Activated CD8-positive, alpha-beta memory T cell treated with anti-CD3 and anti-CD28 coated beads for 1 hour (primary cell): ENCODE measurements at places on chromosomes 7 and 10.

GRCh38 chr10:115827231-115828009 is 445.6 kb downstream of the GFRA1 start:
- DNase-seq = no peak

- no peak for DNase-seq
Observed at GRCh38 chr7:123028339-123028738, 32.8 kb upstream of the TAS2R16 start.

GRCh38 chr7:127245002-127245401 is 7.7 kb downstream of the GRM8 start:
- DNase-seq = no peak

- DNase-seq = no peak
Observed at GRCh38 chr7:55588379-55588699, 16.0 kb upstream of the VOPP1 start.

- DNase-seq = no peak
Observed at GRCh38 chr7:112864380-112864779, 74.2 kb upstream of the TMEM168 start.

DNA sequence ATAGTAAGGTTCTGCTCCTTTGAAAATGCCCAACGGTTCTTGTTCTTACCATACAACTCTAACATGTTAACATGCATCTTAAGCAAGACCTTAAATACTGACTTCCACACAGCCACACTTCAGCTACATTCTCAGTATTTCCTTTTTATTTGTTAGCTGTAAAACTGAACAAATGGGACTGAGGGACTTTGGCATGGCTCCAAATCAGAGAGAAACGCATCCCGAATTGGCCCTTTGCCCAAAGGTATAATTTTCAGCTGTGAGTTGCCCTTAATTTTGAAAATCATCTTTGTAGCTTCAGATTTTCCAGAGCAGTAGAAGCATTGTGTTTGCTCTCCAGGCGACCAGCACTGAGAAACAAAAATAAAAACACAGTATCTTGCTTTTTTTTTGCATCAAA is 56.4 kb downstream of the NEUROD6 start:
- no peak for DNase-seq

GRCh38 chr7:133023370-133024071 is 58.4 kb downstream of the CHCHD3 start:
- DNase-seq = no peak

DNA sequence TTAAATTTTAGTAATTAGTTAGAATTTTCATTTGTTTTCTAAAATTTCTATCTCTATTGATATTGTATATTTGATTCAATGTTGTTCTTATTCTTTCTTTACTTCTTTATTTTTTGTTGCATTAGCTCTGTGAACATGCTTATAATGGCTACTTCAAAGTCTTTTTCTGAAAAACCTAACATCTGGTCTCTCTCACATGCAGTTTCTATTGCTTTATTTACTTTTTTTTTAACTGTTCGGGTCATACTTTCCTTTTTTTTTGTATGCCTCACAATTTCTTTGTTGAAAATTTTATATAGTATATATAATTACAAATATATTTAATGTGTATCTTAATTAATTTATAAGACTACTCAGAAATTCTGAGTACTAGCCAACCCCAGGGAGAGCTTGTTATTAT is 52.1 kb upstream of the PLXDC2 start:
- DNase-seq = no peak

DNA sequence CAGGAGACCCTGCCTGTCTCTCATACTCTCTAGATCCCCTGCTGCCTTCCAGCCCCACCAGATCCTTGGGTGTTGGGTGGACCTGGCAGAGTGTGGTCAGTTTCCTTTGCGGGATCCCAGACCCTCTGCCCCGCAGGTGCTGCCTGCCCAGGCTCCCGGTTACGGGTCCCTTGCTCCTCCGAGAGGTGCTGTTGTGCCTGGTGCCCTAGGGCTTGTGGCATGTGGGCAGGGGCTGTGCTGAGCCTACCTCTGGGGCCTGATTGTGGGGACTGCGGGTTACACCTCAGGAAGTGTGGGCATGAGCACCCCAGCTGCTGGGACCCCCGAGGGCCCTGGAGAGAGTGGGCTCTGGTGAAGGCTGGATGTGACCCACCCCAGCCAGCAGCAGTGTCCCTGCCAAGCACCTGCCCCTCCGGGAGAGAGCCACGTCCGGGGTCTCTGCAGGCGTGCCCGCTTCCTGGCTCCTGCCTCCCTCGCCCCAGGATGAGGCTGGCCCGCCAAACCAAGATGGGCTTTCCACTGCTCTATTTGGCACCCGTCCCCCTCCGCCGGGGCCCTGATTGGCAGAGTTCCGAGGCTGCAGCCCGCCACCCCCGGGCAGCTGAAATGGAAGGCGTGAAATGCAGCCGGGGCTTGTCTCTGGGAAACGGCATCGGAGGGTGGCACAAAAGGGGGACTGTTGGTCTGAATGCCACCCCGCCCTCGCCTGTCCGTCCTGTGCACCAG is 17.0 kb downstream of the CLIP2 start:
- DNase-seq = no peak

- DNase-seq = no peak
Observed at GRCh38 chr10:43166880-43167497, 28.7 kb downstream of the CSGALNACT2 start.

DNA sequence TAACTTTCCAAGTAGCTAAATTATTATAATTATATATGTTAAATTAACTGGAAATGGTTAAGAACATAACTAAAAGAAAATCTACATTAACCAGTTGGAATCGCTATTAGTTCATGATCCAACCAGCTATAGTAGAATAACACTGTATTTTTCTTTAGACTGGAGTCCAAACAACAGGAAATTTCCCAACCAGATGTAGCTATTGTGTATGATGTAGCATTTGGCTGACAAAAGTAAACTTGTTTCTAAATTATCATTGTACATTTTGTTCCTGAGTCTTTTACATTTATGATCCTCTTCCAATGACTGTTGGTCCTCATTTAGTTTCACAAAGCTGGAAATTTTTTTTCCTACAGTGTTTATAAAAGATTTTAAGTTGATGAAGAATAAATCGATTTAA is 62.1 kb downstream of the PAPSS2 start:
- DNase-seq = no peak

- no peak for DNase-seq
Observed at GRCh38 chr7:100835903-100836811, 8.8 kb upstream of the EPHB4 start.

DNA sequence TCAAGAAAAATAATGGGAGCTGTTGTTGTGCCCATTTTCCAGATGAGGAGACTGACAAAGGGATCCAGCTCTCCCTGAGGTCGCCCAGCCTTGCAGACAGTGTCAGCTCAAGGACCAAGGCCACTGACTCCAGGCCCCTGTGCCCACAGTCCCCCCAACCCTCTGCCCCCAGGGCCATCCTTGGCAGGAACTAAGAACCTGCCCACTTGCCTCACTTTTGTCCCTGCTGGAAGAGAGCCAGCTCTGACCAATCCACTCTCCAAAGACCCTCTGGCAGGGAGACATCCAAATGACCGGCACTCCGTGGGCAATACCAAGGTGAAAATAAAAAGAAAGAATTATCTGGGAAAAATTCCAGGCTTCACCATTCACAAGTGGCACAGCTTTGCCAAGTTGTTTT is 101.3 kb downstream of the TCERG1L start:
- no peak for DNase-seq

- DNase-seq = no peak
Observed at GRCh38 chr7:13603661-13604060, 385.8 kb downstream of the ETV1 start.

GRCh38 chr7:18803923-18804322 is 308.4 kb downstream of the HDAC9 start:
- DNase-seq = no peak

- no peak for DNase-seq
Observed at GRCh38 chr10:74901867-74902450, 75.6 kb downstream of the KAT6B start.
